T-helper 1 cell (primary cell): ENCODE measurements at places on chromosomes 7 and 10.

DNA sequence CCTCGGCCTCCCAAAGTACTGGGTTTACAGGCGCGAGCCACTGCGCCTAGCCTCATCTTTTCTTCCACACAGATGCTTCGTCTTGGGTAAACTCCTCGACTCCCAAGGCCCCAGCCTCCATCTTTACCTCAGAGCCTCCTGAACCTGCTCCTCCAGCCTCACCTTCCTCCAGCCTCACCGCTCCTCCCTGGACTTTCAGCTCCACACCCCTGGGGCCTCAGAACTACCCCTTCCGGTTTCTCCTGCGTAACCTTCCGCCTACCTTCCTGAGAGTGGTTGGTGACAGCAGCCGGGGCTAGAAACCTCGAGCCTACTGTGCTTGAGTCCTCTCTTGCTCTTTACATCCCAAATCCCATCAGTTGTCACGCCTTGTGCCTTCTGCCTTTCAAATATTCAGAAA lies 45.8 kb downstream of the FKBP6 start:
- DNase-seq = no peak

- no peak for DNase-seq
Observed at GRCh38 chr7:151311294-151311864, 30.2 kb upstream of the NUB1 start.

GRCh38 chr7:149733131-149733923 lies 40.1 kb downstream of the ZNF467 start:
- DNase-seq = no peak

DNA sequence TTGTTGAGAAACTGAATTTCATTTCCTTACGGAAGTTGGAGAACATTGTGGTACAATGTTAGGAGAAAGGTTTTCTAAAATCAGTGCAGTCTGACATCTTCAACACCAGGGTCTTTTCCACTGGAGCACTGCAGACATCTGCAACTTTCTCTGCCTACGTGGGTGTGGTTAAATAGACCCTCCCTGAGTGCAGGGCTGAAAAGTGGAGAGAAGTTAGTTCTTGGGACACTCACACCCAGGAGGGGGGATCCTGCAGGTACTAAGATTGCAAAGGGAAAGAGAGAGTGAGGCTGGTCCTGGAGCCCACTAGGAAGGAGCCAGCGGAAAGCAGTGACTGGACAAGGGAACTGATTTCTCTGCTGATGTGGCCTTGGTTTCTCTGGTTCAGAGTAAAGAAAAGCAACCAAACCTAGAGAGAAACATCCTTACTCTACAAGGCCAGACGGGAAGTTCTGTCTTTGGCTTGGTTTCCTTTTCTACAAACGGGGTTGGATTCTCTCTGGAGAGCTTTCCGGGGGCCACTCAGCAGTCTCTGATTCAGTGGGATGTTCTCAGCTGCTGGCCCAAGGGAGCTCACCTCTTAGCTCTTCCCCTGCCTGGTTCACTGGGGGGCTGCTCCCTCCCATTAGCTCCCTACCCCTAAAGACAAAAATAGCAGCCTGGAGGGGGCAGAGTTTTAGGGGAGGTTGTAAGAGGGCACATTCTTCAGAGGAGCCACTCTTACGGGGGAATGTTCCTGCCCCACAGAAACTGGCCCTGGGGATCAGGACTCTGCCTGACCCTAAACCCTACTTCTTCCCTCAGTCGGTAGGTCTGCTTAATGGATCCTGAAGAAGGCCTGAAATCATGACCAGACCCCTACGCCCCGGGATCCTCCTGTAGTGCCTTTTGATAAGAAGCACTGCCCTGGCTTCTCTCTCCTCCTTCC lies 2.7 kb downstream of the UPP1 start:
- no peak for DNase-seq

DNA sequence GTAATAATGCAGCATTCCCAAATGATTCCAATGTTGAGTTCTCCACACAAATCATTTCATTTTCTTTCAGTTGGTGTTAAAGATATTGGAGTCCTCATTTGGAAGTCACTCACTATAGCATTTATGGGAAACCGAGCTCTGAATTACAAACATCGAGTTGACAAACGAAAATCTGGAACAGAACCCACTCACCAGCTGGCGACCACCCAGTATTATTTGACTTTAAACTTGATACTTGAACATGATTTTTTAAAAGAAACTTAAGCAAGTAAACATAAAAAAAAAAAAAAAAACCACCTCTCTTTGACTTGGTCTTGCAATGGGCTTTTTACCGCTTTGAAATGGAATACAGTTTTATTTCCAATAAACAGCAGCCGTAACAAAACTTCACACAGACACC lies 576.6 kb upstream of the C7orf33 start:
- no peak for DNase-seq
